ENCODE measurements at places on chromosomes 2 and 18.

DNA sequence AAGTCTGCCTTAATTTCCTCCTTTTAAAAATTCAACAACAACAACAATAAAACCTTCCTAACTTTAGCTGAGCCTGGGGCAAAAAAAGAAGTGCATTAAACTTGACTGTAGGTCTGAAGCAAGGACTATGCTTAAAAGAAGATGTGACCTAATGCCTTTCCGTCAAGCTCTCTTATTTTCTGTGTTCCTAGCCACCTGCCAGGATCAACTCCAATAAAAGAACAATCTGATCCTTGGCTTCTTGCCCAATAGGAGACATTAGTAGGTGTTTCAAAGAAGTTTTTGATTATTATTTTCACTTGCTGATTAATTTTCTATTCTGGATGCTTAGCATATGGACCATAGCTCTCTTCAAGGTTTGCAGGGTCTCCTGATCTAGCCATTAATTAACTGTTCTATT lies 237.5 kb downstream of the STK39 start:
- DNase-seq: no peak

DNA sequence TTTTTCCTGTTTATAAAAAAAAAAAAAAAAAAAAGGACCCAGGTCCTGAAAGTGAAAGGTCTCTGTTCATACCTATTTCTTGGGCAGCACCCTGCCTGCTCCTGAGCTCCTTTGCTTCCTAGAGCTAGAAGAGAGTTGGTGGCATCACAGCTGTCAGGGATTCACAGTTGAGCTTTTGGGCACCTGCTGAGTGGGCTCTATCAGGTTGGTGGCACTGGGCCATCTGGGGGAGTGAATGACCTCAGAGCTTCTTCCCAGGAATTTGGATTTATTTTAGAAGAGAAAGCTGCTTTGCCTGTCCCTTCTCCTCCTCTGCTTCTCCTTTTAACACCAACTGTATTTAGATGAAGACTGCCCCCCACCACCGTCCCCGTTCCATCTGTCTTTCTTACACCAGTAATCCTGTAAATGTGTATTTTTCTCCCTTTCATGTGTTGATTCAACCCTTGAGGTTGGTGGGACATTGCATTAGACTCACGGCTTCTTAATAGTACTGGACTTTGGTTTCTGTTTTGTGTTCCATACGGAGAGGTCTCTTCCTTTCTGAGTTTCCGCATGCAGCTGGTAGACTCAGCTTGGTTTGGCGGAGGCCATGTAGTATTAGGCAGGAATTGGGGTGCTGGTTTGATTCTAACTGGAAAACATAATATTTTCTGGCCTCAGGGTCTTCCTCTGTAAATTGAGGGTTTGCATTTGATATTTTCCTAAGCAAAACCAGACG lies 7.6 kb upstream of the MGAT5 start:
- no peak for DNase-seq

- no peak for DNase-seq
Measured at GRCh38 chr2:121547646-121548045, 17.0 kb downstream of the RNU4ATAC start.

- no peak for DNase-seq
Measured at GRCh38 chr2:239375278-239376061, 25.4 kb downstream of the HDAC4 start.

DNA sequence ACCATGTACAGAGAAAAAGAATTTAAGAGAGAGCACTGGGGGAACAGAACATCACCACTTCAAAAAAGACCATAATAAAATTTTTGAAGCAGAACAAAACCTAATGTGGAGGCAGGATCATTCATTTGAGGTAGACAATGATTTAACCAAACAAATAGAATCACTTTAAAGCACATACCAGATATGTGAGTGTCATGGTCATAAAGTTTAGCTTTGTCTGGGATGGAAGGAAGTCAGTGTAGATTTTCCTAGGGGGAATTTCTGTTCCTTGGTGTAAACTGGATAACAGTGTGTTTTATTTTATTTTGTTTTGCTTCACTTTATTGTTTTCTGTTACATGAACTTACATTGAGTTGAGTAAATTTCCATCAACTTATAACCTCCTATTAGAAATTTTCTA lies 120.8 kb downstream of the CRIM1 start:
- DNase-seq: no peak

- DNase-seq: no peak
Measured at GRCh38 chr2:51441786-51442185, 409.9 kb upstream of the NRXN1 start.

DNA sequence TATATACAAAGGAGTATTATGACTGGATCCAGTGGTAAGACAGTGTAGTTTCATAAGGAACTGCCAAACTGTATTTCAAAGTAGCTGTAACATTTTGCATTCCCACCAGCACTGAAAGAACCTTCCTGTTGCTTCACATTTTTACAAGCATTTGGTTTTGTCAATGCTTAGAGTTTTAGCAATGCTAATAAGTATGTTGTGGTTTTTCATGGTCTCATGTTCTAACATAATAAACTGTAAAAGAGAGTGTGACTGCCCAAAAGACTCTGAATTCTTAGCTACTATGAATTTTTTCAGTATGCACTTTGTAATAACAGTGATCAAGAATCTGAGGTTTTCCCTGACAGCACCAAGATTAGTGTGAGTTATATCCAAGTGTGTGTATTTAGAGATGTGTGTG lies 604.2 kb downstream of the XIRP2 start:
- no peak for DNase-seq

GRCh38 chr2:59584958-59585357 lies 968.5 kb downstream of the BCL11A start:
- DNase-seq: no peak

- no peak for DNase-seq
Measured at GRCh38 chr2:76204048-76204447, 493.3 kb upstream of the GCFC2 start.

DNA sequence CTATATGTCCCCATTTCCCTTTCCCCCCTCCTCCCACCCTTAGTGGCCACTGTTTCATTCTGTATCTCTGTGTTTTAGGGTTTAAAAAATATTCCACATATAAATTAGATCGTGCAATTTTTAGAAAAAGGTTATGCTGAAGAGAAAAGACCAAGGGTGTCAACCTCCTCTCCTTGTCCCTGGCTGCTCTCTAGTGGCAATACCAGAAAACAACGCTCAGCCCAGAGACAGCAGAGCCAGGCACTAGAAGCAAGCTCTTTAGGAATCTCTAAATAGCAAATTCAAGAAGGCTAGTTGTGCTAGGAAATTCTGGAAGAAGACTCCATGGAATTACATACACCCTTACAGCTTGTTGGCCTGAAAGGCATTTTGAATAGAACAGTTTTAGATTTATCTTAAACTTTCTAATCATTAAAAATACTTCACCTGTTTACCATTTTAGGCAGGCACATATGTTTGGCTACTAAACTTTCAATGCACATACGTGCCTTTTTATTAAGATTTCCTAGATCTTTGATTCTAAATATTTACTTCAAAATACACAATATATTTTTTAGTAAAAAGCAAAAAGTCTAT lies 35.1 kb upstream of the RASGRP3 start:
- no peak for DNase-seq

GRCh38 chr2:226098861-226099745 lies 699.6 kb downstream of the NYAP2 start:
- DNase-seq: no peak

DNA sequence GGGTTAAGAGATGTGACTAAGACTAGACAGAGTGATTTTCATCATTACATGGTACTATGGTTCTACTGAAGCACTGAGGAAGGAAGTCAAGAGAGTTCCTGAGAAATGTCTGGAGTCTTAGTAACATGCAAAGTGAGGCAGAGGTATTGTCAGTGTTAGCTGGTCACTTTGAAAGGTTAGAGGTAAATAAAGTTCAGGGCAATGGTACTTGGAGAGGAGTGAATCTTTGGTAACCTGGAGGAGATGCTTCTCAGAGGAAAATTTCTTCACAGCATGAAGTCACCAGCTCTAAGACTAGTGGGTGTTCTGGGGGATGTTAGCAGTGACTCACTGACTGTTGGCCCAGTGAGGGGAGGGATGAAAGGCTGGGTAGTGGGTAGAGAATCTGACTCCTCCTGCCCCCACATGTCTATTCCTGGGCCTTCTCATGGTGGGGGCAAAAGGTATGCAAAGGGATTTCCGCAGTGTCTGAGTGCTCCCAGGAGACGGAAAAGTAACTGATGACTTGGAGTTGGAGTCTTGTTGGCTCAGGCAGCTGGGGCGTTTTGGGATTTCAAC lies 23.3 kb upstream of the IL1RN start:
- DNase-seq: no peak

GRCh38 chr2:176514805-176515500 lies 245.7 kb downstream of the MTX2 start:
- no peak for DNase-seq

DNA sequence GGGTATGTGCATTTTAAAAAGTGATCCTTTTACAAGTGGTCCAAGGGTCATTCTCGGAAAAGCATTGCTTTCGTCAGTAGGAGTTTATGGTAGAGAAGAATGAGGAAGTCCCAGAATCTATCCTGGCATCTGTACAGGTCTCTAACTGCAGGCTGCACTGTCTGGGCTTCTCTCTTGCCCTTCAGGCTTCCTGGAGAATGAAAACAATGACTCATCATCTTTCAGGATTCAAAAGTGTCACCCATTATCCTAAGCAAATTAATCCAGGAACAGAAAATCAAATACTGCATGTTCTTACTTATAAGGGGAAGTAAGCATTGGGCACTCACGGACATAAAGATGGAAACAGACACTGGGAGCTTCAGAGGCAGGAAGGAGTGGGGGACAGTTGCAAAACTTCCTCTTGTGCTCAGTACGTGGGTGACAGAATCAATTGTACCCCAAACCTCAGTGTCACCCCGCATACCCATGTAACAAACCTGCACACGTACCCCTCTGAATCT lies 60.2 kb upstream of the TXNDC2 start:
- DNase-seq: no peak

GRCh38 chr2:239177325-239177724 lies 223.5 kb downstream of the HDAC4 start:
- no peak for DNase-seq

- no peak for DNase-seq
Measured at GRCh38 chr2:181396256-181397123, 60.7 kb upstream of the ITGA4 start.

- DNase-seq: no peak
Measured at GRCh38 chr2:71859211-71859847, 288.3 kb downstream of the CYP26B1 start.

GRCh38 chr2:15116830-15117229 lies 444.3 kb downstream of the NBAS start:
- DNase-seq: no peak

- peak; percentile 85 for DNase-seq
Measured at GRCh38 chr2:43127208-43127940, 99.0 kb downstream of the ZFP36L2 start.

GRCh38 chr2:42964439-42965083 lies 172.2 kb upstream of the HAAO start:
- DNase-seq: no peak

Data from stimulated activated CD4-positive, alpha-beta T cell treated with anti-CD3 and anti-CD28 coated beads, Interleukin-15, amount 100 ng/mL, for 1 hour (primary cell).